ENCODE measurements at places on chromosomes 3 and 15. TPM values are rescaled to one million over a fixed set of nuclear protein-coding genes. Genes with fewer than 3 reads are reported as not detected.

DNA sequence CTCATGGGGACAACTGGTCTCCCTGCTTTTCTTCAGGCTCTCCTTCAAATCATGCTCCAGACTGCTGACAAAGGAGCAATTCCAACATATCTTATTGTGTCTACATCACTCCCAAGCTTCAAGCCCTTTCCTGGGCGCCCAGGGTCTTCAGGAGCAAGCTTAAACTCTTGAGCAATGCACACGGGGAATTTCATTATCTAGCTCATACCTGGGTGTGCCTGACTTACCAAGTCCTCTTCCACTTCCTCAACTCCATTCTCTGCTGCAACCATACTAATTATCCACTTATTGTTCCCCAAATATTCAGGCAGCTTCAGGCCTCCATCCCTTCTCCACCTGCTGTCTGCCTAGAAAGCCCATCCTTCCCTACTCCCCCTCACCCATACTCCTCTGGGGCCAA is 50.6 kb downstream of the B3GNT5 start:
- DNase-seq = no peak

ERC2 gene
- polyA plus RNA-seq = 0.07 TPM

DNA sequence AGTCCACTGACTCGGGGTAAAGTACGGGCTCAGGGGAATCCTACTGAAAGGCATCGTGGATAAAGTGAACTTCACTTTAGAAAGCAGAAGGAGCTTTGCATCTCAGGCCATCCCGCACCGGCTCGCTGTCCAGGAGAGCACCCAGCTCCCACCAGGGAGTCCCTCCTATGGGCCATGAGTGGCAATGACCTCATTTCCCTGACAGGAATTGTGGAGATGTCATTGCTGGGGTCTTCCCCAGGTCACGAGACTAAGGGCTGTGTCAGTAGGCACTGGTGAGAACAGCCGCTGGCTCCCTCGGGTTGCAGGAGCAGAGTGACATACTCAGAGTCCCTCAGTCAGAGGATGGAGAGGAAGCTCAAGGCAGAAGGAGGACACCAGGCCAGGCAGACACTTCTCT is 97.3 kb downstream of the XXYLT1 start:
- DNase-seq = no peak

GRCh38 chr3:134618478-134619300 is 32.1 kb downstream of the KY start:
- no peak for DNase-seq

GRCh38 chr3:23867400-23867799 is 49.4 kb downstream of the NKIRAS1 start:
- no peak for DNase-seq

GOLGA8K gene
- polyA plus RNA-seq = not detected

DNA sequence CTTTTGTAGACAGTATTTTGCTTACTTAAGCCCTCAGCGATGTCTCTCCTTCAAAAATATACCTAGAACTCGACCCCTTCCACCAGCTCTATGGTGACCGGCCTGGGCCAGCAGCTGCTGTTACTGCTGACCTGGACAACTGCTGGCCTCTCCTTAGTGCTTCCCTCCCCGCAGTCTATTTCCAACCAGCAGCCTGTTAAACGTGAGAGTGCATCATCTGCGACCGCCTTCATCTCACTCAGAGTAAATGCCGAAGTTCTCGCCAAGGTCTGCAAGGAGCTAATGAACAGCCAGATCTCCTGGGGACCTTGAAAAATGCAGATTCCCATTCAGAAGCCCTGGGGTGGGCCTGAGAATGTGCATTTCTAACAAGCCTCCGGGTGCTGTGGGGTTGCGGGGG is 86.7 kb downstream of the RPLP1 start:
- no peak for DNase-seq

DNA sequence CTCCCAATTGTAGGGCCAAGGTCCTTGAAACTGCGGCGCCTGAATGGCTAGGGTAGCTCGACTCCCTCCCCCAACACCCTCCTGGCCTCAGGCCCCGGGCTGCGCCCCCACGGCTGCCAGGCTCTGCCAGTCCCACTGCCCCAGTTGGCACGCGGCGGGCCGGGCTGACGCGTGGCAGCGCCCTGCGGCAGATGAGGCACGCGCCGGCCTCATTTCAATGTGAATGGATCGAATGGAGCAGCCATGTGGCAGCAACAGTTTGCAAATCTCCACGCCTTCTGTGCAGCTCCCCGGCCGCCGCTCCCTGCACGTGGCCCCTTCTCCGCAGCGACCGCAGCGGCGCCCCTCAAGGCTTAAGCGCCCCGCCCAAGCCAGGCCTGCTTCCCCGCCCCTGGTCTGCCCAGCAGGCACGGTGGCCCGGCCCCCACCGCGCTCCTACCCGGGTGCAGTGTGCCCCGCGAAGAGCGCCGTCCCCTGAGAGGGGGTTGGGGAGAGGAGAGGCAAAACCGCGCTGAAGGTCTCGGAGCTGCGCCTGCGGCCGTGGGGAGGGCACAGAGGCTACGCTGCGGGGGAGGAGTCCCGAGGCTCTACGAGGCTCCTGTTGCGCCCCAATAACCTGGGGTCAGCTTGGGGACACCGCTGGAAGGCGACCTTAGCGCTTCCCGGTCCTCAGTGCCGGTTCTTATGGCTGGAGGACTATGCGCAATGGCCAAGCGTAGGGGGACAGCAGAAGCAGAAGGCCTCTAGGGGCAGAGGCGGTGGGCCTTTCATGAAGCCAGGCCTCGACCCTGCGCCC is 3.1 kb upstream of the DLL4 start:
- DNase-seq = no peak

DNA sequence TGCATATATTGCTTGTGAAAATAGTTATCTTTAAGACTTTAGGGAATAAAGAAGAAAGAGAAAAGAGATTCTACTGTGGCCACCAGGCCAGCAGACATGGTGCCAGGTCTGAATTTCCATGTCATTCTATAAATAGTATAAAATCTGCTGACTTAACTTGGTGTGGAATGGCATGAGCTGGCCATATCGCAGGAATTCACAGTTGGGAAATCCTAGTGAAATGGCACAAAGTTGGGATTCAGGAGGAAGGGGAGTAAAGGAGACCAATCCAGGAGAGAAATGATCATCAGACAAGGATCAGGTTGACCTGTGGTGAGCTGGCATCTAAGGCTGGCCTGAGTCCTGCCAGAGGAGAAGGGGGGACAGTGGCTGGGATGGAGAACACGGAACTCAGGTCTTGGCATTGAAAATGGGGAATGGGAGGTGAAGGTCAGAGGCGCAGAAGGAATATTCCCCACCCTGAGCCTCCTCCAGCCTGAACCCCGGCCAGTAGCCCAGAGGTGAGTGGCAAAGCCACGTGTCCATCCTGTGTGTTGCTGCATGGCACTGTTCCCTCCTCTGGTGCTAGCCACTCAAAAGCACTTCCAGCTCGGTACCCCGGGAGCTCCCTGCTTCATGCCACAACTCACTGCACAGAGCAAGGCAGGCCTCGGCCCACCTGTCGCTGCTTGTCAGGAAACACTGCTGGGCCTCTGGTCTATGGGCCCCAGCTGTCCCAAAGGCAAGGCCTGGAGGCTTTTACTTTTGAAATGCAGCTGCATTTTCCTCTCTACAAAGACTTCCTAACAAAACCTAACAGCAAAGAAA is 51.4 kb downstream of the SSUH2 start:
- DNase-seq = peak; percentile 6

DNA sequence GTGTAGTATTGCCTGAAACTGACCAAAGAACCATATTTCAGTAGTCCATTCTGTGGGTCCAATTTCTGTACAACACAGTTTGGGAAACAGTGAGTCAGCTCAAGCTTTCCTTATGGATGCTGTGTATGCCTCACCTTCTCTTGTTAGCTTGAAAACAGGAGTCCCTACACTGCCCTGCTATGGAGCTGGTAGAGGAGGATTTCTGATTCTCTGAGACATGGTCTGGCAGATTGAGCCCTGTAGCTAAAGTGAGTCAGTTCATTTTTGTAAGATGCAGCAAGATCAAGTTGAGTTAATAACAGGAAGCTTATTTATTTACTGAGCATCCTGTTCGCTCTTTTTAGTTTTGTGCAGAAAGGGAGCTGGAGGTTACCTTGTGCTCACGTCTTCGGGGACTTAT is 424.1 kb upstream of the RBMS3 start:
- no peak for DNase-seq

- no peak for DNase-seq
Observed at GRCh38 chr3:172467170-172467824, 19.0 kb upstream of the GHSR start.

GRCh38 chr3:25944329-25944728 is 154.4 kb downstream of the OXSM start:
- no peak for DNase-seq

Data from BJ (cell line).